ENCODE measurements at places on chromosomes 6 and 20.

- DNase-seq = no peak
These were observed 125.7 kb downstream of the LAMA2 start for GRCh38 chr6:129008591-129008990.

GRCh38 chr6:149127212-149127611 lies 190.3 kb upstream of the TAB2 start:
- DNase-seq = peak; percentile 65

- DNase-seq = no peak
These were observed 83.5 kb downstream of the ADGRG6 start for GRCh38 chr6:142385352-142385751.

GRCh38 chr6:1390946-1391799 lies 1.8 kb downstream of the FOXF2 start:
- DNase-seq = peak; percentile 67

- DNase-seq = no peak
These were observed 31.3 kb downstream of the MOCS1 start for GRCh38 chr6:39902786-39903465.

DNA sequence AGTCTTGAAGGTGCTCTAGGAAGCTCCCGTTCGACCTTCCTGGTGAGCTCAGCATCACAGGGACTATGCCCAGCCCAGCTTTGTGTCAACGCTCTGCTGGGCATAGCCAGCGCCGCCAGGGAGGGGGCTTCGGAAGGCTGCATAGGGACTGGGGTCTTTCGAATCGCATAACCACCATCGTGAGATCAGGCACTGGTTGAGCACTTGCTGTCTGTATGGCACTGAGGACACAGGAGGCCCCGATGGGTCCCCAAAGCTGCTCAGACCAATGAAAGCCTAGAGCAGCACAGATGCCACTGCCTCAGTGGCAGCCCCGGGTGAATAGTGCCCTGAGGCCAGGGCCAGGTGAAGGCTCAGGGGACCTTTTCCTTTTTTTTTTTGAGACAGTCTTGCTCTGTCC lies 96.7 kb downstream of the TAF4 start:
- DNase-seq = no peak

DNA sequence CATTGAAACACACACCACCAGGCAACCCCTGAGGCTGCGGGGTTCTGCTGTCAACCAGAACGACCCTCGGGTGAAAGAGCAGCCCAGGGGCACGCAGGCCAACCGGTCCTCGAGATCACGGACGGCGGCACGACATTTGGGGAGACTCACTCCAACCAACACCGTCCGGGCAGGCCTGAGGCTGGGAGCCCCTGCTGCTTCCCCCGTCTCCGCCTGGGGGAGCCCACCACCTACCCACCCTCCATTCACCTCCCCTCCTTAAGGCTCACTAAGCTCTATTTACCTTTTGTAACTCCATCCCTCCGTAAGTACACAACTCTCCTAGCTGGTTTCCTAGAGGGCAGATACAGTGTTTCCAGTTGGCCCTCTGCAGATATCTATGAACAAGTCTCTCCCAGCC lies 971.3 kb upstream of the DEFB115 start:
- no peak for DNase-seq

DNA sequence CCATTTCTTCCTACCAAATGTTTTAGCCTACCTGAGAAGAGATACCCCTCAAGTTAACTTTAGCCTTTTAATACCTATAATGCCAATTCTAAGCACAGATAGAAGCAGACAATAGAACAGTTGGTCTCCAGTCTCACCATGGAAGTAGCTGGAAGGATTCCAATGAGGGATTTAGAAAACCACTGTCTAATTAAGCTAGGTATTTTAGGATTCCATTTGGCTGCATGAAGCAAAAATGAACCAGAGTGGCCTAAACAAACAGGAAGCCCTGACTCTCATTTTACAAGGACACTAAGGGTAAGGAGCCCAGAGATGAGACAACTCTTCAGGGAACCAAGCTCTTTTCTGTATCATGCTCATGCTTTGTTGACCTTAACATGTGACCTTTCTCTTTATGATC lies 199.2 kb downstream of the ALDH8A1 start:
- peak; percentile 93 for DNase-seq

- no peak for DNase-seq
These were observed 97.1 kb upstream of the PLCB4 start for GRCh38 chr20:8971669-8972316.

DNA sequence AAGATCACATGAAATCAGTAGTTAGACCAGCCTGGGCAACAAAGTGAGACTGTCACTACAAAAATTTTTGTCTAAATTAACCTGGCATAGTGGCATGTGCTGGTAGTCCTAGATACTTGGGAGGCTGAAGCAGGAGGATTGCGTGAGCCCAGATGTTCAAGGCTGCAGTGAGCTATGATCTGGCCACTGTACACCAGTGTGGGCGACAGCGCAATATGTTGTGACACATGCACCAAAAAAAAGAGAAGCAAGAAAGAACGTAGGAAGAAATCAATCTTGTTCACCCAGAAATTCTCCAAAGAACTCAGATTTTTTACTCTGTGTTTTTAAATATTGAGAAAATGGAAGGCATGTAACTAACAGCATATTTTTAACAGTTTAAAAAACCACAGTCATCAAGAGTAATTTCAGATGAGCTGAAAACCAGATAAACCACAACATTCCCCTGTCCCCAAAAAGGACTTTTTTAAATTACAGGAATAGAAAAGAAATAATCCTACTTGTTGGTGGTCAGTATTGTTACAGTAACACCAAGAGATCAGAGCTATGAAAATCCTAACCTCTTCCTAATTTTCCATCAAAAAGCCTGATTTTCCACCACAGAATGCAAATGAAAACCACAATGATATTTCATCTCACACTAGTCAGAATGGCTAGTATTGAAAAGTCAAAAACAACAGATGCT lies 240.2 kb downstream of the KHDC1L start:
- peak; percentile 75 for DNase-seq

GRCh38 chr20:57849121-57849520 lies 139.3 kb upstream of the PMEPA1 start:
- peak; percentile 21 for DNase-seq

GRCh38 chr6:113076116-113076515 lies 729.0 kb downstream of the RFPL4B start:
- DNase-seq = no peak

- DNase-seq = no peak
These were observed 27.5 kb upstream of the PMEPA1 start for GRCh38 chr20:57737349-57737748.

DNA sequence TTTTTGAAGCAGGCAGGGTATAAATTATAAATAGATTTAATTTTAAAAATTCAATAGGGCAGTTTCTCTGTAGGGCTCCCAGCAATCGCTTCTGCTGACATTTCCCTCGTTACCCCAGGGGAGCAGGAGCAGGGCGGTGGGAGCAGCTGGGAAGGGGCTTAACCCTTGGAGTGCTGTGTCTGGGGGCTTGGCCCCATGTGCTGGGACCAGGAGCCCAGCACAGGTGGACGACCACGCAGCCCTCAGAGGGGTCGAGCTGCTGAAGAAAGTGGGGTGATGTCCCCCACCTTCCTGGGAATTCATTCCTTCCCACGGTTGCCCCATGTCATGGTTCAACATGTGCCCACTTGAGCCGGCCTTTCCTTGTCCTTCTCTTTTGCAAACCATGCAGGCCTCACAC lies 67.5 kb upstream of the STX16 start:
- no peak for DNase-seq

DNA sequence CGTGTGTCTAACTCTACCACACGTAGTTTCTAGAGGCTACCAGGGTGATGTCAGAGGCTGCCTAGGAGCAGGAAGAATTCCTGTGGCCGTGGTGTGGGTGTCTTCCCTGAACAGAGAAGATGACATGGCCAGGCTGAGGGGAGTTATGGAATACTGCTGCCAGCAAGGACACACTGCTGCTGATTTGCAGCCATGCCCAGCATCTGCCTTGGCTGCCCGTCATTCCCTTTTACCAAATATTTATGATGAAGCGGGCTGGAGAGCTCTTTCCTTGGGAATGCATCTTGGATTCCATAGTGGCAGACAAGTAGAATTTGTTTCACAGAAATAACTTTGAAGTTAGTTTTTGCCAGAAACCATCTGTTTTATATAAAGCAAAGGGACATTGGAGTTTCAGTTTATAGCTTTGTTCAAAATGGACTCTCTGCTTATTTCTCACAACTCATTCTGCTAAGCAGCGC lies 80.8 kb upstream of the VSTM2L start:
- peak; percentile 98 for DNase-seq

- DNase-seq = peak; percentile 82
These were observed 46.5 kb upstream of the RIPOR2 start for GRCh38 chr6:24982231-24982630.

- DNase-seq = no peak
These were observed 198.5 kb downstream of the TTLL2 start for GRCh38 chr6:167523426-167523825.

DNA sequence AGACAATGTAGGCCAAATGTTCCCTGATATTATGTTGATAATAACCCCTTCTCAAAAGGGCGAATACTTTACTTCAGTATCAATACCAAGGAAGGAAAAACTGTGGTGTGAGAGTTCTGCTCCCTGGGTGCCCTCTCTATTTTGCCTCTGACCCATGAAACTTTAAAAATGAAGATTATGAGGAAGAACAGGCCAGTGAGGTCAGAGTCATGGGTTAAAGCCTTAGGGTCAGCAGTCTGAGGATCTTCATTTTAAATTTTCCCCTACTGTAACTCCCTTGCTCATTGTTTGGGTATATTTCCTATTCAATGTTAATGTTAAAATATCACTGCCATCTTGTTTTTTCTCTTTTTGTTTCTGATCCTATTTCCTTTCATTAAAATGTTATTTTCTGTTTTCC lies 47.9 kb downstream of the PRKN start:
- DNase-seq = no peak

DNA sequence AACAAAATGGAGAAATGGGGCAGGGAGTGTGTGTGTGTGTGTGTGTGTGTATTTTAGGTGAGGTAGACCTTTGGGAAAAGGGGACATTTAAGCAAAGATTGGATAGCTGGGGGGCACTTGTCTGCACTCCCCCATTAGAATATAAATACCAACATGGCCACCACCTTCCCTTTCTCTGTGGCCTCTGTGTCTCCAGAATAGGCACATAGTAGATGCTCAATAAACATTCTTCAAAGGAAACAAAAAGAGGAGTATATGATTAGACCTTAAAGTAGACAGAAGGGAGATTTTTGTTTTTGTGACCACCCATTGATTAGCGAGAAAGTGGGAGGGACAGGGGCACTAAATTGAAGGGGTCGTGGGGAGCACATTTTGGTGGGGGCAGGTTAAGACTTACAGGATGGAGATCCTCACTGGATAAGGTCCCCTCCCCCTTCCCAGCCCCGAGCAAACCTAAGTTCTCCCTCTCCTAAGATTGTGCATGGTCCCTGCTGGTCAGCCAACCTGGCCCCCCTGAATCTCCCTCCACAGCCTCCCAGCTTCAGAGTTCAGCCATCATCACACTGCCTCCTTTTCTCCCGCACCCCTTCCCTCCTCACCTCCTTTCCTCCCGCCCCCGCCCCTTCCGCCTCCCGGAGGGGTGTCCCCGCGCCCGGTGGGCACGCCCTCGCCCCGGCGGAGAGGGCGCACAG lies 514 bp upstream of the TSHZ2 start:
- DNase-seq = no peak

DNA sequence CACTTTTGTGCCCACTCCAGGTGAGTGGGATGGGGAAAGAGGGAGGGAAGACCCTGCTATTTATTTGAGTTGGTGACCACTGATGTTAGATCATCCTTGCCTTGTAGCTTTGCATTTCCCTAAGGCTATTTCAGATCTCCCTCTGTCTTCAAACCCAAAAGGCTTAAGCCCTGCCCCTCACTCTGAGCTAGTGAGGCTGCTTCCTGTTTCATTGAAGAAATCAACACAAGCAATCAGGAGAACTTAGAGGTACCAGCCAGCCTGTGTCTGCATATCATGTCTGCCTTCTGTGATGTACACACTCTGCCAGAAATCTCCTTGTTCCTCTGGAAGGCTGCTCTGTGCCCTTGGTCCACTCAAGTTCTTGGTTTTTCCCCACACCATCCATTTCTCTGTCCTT lies 135.3 kb downstream of the ARID1B start:
- DNase-seq = no peak

- DNase-seq = no peak
These were observed 47.1 kb downstream of the HNF4A start for GRCh38 chr20:44402391-44403193.

DNA sequence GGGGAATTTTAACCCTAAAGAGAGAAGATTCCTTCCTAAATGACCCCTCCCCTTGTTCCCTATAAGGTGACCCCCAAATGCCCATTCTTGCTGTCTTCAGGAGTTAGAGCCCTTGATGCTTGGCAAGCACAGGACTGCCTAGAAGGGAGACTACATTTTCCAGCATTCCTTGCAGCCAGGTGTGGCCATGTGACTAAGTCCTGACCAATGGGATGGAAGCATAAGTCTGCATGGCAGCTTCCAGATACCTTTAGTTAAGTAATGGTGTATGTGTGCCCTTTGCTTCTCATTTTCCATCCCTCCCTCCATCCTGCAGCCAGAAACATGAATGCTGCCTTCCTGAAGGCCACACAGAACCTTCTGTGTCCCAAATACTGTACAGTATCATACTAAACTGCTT lies 5.5 kb downstream of the BFSP1 start:
- peak; percentile 44 for DNase-seq

GRCh38 chr20:40090236-40090635 lies 598.8 kb downstream of the MAFB start:
- peak; percentile 1 for DNase-seq

GRCh38 chr6:7896465-7896987 lies 14.1 kb downstream of the TXNDC5 start:
- DNase-seq = no peak

GRCh38 chr6:6560909-6561308 lies 27.6 kb upstream of the LY86 start:
- DNase-seq = no peak

- no peak for DNase-seq
These were observed 5.4 kb upstream of the IER3 start for GRCh38 chr6:30749554-30750378.

DNA sequence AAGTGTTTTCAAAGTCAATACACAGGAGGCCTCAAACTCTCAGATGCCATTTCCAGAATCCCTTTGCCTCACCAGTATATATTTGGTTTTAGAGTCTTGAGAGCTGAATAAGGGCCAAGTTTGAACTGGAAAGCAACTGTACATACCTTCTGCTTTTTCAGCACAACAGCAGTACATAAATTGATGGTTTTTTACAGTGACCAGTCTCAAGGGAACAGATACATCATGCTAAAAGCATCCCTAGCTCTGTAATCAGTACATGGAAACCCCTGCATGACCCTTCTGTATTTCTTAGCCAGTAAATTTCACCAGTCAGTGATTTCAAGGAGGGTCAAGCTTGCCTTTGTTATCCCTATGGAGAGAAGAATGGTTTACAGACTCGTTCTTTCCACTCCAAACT lies 40.6 kb upstream of the ECHDC1 start:
- DNase-seq = no peak

DNA sequence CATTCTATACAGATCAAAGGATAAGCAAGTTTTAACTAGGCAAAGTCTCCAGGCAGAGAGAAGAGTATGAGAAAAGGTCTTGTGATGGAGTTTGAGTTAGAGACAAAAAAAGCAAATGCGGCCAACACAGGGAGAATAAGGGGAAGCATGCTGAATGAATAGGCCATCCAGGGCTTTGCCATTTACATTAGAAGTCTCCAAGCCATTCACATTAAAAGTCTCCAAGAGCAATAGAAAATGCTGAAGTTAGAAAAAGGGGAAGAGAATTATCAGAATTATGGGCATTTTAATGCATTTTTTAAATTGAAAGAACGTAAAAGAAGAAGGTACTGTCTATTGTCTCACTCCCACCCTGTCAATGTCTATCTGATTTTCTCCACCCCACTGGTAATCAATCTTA lies 49.4 kb downstream of the PDSS2 start:
- no peak for DNase-seq

GRCh38 chr20:3753098-3753497 lies 14.5 kb downstream of the ADISSP start:
- DNase-seq = peak; percentile 74
